ENCODE measurements at places on chromosomes 12 and 14. TPM values are rescaled to one million over a fixed set of nuclear protein-coding genes. Genes with fewer than 3 reads are reported as not detected.
A peak's percentile ranks its signal among the peaks of the same experiment; 100 is the strongest.

GRCh38 chr14:72700338-72701236 lies 193.3 kb downstream of the DPF3 start:
- peak; percentile 65 for DNase-seq

GRCh38 chr12:109731806-109732205 lies 18.2 kb downstream of the FAM222A start:
- peak; percentile 38 for DNase-seq

The DNAJC22 gene
- 2.9 TPM for total RNA-seq

The COL2A1 gene
- 21.0 TPM for total RNA-seq

DNA sequence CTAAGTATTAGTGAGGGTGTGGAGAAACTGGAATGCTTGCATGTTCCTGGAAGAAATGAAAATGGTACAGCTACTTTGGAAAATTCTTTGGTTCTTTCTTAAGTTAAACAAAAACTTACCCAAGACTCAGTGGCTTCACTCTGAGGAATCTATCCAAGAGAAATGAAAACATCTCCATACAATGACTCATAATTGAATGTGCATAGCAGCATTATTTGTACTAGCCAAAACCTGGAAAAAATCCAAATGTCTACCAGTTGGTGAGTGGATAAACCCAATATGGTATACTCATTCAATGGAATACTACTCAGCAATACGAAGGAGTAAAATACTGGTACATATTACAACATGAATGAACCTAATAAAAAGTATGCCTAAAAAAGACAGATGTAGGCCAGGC lies 18.0 kb upstream of the CRACR2A start:
- DNase-seq = no peak

The CRIP1 gene
- 7.6 TPM for total RNA-seq

The GLS2 gene
- 2.2 TPM for total RNA-seq

- DNase-seq = no peak
Observed at GRCh38 chr12:54273981-54274380, 5.9 kb downstream of the CBX5 start.

The GUCY2C gene
- total RNA-seq = 0.54 TPM

DNA sequence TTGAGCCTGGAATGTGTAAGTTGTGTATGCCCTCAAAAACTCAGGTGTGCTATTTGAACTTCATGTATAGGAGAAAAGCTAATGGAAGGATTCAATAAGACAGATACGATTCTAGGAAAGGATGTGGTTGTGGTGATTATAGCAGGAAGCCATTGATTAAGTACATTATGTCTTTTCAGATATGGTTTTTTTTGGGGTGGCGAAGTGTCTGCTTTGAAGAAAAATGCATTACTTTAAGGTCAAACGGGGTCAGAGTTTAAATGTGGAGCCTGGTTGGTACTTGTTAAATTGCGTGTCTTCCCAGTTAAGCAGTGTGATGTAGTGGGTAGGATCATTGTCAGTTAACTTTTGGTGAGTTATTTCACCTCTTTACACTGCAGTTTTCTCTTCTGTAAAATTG lies 13.0 kb upstream of the NUP107 start:
- no peak for DNase-seq
